Hematopoietic multipotent progenitor cell treated with erythropoietin and hydrocortisone succinate and interleukin-3 and kit ligand, for 6 days (in vitro differentiated cells): ENCODE measurements at places on chromosomes 5 and 9.
A peak's percentile ranks its signal among the peaks of the same experiment; 100 is the strongest.

GRCh38 chr5:159018855-159019254 is 80.9 kb downstream of the EBF1 start:
- DNase-seq: no peak

DNA sequence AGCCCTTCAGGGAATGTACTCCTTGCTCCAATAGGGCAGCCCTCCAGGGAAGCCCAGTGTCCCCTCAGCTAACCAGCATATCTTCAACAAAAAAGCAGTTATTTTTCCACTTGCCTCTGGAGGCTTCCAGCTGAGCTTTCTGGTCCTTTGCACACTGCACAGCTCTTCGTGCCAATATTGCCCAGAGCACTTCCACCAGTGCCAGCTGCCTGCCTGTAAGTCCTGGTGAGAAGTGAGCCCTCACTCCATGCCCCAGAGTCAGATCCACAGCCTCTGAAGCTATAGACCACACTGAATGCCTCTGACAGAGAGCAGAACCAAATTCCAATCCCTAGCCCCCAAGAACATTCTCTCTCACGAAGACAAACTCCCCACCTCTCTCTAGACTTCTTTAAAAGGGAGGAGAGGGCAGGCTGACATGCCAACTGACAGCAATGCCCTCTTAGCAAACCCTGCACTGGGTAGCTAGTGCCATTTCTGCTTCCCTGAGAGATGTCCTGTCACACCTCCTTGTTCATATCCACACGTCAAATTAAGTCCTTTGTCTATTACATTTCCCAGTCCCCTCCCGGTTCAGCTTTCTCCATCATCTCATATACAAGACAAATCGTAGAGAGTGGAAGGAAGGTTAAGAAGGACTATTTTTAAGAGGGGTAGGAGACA is 12.7 kb upstream of the HEXB start:
- DNase-seq: no peak

DNA sequence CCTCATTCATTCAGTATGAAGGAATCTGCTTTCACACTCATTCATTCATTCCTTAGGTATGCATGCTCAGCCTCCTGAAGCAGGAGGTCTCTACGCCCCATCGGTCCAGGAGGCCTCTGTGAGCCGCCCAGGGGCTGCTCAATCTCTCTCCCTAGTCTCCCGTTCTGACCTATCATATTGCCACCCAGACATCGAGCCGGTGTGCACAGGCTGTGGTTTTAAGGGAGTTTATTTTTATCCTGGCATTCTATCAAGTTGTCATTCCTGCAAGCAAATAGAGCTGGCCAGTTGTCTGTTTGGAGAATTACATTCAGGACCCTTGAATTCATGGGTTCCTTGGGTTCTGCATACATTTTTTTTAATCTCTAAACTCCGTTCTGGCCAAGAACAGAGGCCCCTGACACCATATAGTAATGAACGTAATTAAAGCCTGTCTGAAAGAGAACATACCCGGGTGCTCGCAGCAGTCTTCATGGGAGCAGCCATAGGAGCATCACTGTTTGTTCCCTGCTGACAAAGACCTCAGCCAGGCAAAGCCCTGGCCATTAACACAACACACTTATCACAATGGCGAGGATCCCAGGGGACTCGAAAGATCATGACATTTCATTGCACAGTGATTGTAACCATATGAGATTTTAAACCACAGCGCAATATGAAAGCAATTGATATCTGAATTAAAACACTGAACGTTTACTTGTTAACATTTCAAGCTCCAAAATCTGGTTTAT is 80.9 kb downstream of the ADAMTS16 start:
- no peak for DNase-seq

DNA sequence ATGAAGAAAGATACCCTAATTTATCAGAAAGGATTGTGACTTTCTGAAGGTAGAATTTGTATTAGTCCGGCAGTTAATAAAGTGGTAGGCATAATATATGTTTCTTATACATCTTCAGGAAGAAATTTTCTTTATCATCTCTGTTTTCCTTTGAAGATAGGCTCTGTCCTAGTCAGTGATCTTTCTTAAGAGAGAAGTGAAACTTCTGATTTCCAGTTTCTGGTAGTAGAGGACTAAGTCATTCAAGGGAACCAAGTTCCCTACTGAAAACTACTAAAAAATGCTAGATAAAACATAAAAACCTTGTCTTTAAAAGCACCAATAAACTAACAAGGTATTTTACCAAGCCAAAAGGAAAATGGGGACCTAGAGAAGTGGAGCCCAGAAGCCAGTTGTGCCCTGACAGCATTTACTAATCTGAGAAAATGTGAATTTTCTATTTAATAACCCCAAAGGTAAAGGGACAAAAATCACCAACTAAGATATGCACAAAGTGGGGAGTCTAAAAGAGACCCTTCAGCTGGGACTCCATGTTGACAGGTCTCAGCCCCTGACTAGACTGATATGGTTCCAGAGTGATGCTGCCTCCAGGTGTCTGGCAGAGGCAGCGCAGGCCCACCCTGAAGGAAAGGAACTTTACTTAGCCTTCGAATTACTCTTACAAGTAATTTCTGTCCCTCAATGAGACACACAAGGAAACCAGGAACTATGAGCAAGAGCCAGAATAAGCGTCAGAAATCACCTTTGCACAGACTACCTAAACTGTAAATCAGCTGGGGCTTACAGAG is 72.7 kb downstream of the FAM78A start:
- DNase-seq: peak; percentile 34

DNA sequence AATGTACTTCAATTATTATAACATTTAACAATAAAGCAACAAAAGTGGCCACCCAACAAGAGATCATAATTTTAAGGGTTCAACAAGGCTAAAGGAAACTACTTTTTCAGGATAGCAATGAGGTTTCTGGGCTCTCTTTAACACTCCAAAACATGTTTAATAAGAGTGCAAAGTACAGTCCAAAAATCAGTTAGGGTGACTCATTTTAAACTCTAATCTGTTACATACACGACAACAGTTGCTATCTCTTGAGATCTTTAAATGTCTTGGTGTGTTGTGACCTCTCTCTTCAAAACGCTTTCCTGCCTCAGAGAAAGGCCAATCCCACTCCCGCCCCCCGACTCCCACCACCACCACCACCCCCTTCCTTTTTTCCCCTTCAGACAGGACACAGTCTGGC is 11.5 kb downstream of the NFIB start:
- DNase-seq: no peak

GRCh38 chr5:142811866-142812557 is 41.8 kb downstream of the ARHGAP26 start:
- DNase-seq: no peak

GRCh38 chr9:11973011-11973410 is 720.2 kb upstream of the TYRP1 start:
- DNase-seq: no peak

DNA sequence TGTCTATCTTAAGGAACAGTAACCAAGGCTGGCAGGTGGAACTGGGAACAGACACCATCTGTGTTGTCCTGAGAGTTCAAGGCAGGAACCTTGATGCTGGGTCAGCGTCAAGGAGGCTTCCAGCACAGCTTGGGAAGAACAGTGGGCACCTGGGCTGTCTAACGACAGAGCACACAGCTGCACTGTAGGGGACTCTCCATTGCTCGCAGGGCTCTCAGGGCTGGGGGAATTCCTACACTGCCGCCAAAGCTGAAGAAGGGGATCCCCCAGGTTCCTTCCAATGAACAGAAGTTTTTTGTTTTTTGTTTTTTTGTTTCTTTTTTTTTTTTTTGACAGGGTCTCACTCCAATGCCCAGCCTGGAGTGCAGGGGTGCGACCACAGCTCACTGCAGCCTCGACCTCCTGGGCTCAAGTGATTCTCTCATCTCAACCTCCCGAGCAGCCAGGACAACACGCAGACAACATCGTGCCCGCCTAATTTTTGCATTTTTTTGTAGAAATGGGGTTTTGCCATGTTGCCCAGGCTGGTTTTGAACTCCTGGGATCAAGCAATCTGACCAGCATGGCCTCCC is 81.9 kb downstream of the PTPN3 start:
- DNase-seq: no peak

DNA sequence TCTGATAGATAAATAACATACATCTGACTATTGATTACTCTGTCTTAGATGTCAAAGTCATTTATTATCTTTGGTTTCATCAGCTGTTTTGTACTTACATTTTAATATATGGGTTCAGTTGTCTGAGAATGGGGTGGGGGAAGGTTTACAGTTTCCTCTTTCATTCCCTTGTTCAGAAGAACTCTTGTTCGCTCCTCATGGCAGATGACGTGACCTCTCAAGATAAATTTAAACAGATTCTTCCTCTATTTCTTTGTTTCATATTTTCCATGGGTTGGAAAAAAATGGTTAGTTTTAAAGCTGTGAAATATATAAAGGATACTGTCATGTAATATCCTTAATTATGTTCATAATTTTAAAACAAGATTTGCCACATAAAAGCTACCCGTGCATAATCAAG is 61.4 kb downstream of the TSSK1B start:
- DNase-seq: no peak

DNA sequence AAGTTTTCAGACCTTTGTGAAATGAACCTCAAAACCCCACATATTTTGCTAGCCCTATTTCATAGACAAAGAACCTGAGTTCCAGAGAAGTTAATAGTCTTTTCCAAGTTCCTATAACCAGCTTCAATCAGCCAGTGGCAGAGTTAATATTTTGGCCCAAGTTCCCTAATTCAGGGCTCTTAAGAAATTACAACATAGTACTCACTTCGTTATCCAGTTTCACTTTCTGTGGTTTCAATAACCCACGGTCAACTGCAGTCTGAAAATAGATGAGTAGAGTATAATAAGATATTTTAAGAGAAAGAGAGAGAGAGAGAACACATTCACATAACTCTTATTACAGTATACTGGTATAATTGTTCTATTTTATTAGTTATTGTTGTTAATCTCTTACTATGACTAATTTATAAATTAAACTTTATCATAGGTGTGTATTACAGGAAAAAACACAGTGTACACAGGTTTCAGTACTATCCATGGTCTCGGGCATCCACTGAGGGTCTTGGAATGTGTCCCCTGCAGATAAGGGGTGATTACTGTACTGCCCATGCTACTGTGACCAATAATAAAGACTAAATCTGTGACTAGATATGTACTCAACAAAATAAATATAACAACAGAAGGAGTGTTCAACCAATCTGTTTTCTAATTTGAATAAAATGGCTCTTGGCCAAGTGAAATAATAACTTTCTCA is 9.3 kb upstream of the MYOT start:
- DNase-seq: peak; percentile 71

DNA sequence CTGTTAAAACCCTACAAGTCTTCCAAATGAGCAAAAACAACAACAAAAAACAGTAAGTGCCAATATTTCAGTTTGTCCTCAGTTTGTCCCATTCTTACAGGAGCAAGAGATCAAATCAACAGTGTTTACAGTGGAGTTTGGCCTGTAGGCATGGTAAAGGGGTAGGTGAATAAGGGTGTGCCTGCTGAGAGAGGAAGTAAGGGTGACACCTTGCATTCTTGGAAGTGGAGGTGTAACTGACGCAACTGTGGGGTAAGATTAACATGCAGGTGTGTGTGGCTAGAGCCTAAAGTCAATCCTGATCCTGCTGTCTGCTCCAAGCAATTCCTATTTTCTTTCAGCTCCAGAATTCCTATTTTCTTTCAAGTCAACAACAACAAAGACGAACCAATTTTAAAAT is 43.4 kb downstream of the PFDN1 start:
- DNase-seq: no peak

- DNase-seq: peak; percentile 76
Measured at GRCh38 chr9:123375469-123376132, 19.6 kb downstream of the CRB2 start.

- DNase-seq: no peak
Measured at GRCh38 chr9:123115146-123115913, 81.9 kb downstream of the GPR21 start.

DNA sequence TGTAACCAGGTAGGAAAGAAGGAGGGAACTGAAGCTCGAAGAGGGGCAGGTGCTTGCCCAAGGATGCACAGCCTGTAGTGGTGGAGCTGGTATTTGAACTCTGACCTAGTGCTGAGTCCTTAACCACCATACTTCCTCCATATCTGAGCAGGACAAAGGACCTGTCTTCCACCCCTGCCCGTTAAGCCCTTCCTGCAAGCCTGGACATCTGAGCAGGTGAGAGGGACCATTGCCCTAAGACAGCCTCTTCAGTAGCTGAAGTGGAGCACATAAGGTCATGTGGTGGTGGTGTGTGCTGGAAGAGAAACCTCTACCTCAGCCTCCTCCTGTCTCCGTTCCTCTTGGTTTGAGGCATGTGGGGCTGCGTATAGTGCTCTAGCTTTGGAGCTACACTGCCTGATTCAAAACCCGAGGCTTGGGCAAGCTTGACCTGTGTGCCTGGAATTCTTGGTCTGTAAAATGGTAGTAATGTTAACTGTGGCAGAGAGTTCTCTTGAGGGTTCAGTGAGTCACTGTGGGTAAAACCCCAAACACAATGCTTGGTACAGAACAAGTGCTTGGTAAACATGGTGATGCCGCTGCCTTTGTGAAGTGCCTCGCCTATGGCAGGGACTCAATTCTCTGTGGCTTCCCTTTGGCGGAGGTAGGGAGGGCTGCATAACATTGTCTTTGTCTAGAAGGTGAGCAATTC is 7.4 kb downstream of the GALNT10 start:
- peak; percentile 50 for DNase-seq

DNA sequence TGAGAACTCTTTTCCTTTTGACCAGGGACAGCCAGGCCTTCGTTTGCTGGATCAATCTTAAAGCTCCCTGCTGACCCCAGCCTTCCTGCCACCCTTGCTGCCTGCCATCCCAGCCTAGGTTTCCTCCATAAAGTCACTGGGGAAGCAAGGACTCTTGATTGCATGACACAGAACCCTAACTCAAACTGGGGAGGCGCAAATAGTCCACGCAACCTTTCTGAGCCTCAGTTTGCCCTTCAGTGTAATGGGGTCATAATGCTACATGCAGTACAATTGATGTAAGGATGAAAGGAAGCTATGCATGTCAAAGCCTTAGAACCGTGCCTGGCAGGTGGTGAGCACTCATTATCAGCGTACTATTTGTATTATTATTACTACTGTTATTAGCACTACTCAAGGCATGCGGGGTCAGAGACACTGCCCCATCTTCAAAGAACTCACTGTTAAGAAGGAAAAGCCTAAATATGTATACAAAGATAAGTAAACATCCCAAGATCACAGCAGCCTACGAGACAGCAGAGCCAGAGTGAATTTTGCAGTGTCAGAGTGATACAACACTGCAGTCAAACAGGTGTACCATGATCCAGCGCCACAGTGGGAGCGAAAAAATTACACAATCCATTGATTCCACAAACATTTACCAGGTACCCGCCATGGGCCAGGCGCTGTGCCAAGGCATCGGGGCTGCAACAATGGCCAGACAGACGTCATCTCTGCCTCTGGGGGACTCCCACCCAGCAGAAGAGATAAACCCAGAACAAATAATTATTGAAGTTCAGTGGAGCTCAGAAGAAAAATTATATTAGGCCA is 16.9 kb upstream of the CPLX2 start:
- DNase-seq: no peak

- peak; percentile 94 for DNase-seq
Measured at GRCh38 chr5:138180183-138180782, 1.4 kb downstream of the KIF20A start.

DNA sequence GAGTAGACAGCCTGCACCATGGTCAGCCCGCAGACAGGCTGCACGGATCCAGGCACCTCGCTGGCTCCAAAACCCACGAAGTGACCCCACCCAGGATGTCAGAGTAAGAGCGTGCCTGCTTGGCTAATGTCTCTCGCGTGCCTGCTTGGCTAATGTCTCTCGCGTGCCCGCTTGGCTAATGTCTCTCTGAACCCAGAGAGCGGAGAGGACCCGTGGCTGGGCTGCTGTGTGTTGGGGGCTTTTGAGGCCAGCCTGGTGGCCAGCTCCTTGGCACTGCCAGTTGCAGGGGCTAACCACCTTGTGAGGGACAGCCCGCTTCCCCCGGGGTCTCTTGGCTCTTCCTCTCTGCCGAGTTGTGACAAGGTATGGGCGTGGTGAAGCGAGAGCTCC is 8.9 kb upstream of the RXRA start:
- peak; percentile 39 for DNase-seq

- DNase-seq: no peak
Measured at GRCh38 chr9:14466828-14467227, 152.9 kb upstream of the NFIB start.
